ENCODE measurements at places on chromosomes 3 and 15. TPM values are rescaled to one million over a fixed set of nuclear protein-coding genes. Genes with fewer than 3 reads are reported as not detected.

AP3S2 gene
- 77.1 TPM for total RNA-seq

GRAMD1C gene
- total RNA-seq = 10.7 TPM

ARID3B gene
- total RNA-seq = 72.4 TPM

GRCh38 chr3:146575636-146576035 is 29.5 kb downstream of the PLSCR5 start:
- DNase-seq = no peak

DNA sequence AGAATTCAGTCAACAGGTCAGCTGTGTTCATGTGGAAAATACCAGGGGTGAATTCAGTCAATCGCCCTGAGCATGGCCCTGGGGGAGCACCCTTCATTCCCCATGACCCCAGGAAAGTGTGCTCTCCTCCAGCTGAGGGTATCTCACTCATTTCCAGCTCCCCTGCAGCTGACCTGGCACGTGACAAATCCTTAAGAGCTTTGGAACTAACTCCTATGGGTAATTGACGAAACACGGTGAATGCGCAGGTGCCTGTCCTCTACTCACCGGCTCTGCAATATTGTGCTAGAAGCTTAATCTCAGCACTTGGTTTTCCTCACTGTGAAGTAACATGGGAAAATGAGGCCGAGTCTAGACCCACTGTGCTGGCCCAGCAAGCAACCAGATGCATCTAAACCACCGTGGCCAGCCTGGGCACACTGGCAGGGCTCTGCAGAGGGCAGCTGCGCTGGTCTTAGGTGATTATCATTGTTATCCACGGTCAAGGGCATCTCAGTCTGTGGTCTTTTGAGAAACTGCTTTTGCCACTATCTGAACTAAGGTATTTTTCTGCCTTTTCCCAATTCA is 63.1 kb downstream of the SPSB4 start:
- DNase-seq = no peak

GRCh38 chr15:58252586-58253323 is 114.6 kb downstream of the AQP9 start:
- DNase-seq = no peak

GRCh38 chr3:72439321-72440183 is 408.7 kb downstream of the SHQ1 start:
- no peak for DNase-seq

DNA sequence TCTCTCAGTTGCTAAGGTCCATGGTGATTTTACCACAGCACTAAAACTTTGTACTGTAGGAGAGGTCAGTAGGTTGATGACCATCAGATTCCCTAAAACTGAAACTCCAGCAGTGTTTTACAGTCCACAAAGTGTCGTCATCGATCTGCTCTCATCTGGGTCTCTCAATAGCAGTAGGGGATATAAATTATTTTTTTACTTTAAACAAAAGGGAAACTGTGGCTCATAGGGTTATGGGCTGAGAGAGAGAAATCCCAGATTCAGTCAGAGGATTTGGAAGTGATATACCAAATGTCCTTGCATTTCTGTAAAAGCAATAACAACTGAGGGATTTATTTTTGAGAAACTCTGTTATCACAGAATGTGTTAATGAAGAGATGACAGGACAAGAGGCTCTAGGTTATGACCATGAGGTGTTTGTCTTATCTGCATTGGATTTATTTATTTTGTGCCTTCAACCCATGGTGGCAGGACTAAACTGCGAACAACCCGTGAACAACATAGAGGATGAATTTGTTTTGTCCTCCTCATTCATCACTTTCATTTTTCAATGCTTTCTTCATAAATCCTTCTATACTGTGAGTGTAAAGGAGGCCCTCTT is 869.7 kb downstream of the OTOL1 start:
- DNase-seq = no peak

DNA sequence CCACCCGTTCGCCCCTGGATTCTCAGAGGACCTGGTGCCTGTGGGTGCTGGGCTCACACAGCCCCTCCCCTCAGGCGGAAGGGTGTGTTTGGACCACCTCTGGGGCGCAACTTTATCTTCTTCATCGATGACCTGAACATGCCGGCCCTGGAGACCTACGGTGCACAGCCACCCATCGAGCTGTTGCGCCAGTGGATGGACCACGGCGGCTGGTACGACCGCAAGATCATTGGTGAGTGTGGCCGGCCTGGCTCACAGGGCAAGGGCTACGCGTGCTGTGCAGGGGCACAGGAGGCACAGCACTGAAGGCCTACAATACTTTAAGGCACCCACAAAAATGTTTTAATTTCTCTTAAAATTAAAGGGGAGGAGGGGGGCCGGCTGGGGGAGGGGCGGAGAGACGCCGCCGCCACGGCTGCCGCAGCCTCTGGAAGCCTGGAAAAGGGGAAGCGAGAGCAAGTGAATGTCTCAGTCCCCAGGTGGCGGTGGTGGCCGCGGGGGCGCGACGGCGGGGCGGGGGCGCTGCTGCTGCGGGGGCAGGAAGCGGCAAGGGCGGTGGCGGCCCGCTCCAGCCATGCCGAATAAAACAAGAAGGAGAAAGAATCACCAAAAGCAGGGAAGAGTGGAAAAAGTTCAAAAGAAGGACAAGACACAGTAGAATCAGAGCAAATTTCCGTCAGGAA is 56.8 kb downstream of the DNAH1 start:
- peak; percentile 67 for DNase-seq

- no peak for DNase-seq
Observed at GRCh38 chr3:34998902-34999301, 640.4 kb upstream of the ARPP21 start.

Measured in neural progenitor cell (in vitro differentiated cells).